ENCODE measurements at places on chromosomes 1 and 21. TPM values are rescaled to one million over a fixed set of nuclear protein-coding genes. Genes with fewer than 3 reads are reported as not detected.

DNA sequence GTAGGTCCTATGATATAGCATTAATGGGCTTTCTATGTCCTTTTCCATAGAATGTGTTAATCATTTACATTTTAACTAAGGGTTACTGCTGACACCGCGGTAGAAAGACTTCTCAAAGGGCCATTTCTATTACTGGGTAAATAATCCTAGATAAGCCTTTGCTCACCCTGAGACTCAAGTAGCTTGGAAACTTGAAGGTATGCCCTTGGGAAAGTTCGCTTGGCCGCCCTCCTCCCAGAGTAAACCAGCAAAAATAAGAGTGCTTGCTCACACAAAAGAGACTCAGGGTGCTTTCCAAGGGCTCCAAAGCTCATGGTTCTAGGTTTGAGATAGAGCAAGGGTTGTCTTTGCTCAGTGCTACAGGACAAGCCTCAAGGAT lies 85.8 kb upstream of the TMPRSS2 start:
- H3K27ac ChIP-seq: peak overlapping the region; percentile 75
- peaks cover 18% of the 10 kb centered on the region for H3K4me1 ChIP-seq
- H3K27me3 ChIP-seq: peaks cover 9% of the 10 kb centered on the region
- peak; percentile 86 for DNase-seq

GRCh38 chr1:35191429-35192055 lies 1.4 kb downstream of the SFPQ start:
- peak overlapping the region; percentile 99 for H3K27ac ChIP-seq
- no peak for DNase-seq
- H3K4me3 ChIP-seq: peak overlapping the region; percentile 96
- no peaks in the 10 kb centered on the region for H3K27me3 ChIP-seq

DNA sequence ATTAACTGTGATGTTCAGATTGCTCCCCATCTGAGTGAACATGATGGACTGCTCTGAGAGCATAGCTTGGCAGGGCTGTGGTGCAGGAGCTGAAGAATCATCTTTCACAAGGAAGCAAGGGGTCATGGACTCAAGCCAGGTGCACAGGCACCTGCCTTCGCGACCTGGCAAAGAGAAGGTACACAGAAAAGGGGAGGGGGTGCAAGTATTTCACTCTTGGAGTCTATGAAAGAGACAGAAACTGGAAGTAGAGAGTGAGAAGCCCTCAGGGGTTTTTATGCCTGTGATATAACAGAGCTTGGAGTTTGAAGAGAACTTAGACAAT lies 232.6 kb upstream of the PLXNA2 start:
- no peaks in the 10 kb centered on the region for H3K27me3 ChIP-seq
- no peak for DNase-seq
- no peaks in the 10 kb centered on the region for H3K36me3 ChIP-seq
- H3K4me3 ChIP-seq: no peak overlapping the region
- H3K4me1 ChIP-seq: peaks cover 13% of the 10 kb centered on the region

DNA sequence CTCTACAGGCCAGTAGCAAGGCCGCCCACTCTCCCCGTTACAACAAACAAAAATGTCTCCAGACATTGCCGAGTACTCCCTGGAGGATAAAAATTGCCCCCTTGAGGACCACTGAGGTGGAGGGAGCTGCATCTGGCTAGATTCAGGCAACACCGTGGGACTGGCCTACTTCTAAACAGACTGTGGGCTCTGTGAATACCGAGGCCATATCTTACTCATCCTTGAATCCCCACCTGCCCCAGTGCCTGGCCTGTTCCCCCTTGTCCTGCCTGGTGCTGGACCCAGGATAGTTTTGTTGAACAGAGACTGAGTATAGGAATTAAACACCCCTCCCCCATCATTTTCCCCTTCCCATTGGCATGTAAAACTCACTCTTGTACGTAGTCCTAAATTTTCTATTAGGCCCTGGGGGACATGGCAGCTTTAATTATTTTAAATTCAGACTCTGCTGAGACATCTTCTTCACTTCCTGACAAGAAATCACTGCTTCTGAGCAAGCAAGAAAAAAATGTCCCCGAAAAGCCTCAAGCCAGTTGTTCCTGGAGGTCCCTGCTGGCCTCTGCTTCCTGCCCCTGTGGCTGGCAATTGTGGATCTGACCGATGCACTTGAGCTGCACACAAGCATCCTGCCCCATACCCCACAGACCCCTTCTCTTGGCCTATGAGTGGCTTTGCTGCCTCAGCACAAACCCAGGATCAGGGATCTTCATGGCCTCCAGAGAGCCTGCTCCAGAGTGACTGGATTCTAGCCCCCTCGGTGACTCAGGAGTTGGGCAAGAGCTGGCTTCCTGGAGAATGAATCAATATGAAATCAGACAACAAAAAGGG lies 111.0 kb downstream of the ACTL8 start:
- no peaks in the 10 kb centered on the region for H3K4me1 ChIP-seq
- no peaks in the 10 kb centered on the region for H3K36me3 ChIP-seq
- no peak overlapping the region for H3K27ac ChIP-seq
- DNase-seq: no peak
- H3K27me3 ChIP-seq: no peaks in the 10 kb centered on the region
- no peak overlapping the region for H3K4me3 ChIP-seq

DNA sequence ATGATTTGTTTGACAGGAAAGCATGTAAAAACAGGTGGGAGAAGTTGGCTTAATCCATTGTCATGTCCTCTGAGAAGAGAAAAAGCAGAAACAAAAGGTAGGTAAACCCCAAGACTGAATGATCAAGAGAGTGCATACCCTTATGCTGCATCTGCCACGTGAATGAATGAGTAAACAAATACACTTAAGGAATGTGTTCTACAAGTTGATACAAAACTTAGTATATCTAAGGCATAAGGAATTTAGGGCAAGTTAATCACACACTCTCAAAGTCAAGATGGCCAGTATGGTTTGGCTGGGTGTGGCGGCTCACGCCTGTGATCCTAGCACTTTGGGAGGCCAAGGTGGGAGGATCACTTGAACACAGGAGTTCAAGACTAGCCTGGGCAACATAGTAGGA lies 34.2 kb downstream of the HMCN1 start:
- no peak for DNase-seq
- no peaks in the 10 kb centered on the region for H3K36me3 ChIP-seq
- no peaks in the 10 kb centered on the region for H3K4me1 ChIP-seq
- H3K27ac ChIP-seq: no peak overlapping the region

GRCh38 chr1:48115835-48116234 lies 106.7 kb upstream of the SLC5A9 start:
- H3K36me3 ChIP-seq: no peaks in the 10 kb centered on the region
- DNase-seq: no peak
- no peak overlapping the region for H3K27ac ChIP-seq

GRCh38 chr1:175399795-175400194 lies 207.2 kb upstream of the KIAA0040 start:
- H3K4me1 ChIP-seq: peaks cover 19% of the 10 kb centered on the region
- DNase-seq: peak; percentile 53
- no peak overlapping the region for H3K4me3 ChIP-seq
- no peak overlapping the region for H3K27ac ChIP-seq
- H3K27me3 ChIP-seq: no peaks in the 10 kb centered on the region
- H3K36me3 ChIP-seq: no peaks in the 10 kb centered on the region

GRCh38 chr1:103416681-103417286 lies 108.7 kb upstream of the RNPC3 start:
- no peaks in the 10 kb centered on the region for H3K36me3 ChIP-seq
- no peak overlapping the region for H3K27ac ChIP-seq
- no peaks in the 10 kb centered on the region for H3K27me3 ChIP-seq
- no peak overlapping the region for H3K4me3 ChIP-seq

DNA sequence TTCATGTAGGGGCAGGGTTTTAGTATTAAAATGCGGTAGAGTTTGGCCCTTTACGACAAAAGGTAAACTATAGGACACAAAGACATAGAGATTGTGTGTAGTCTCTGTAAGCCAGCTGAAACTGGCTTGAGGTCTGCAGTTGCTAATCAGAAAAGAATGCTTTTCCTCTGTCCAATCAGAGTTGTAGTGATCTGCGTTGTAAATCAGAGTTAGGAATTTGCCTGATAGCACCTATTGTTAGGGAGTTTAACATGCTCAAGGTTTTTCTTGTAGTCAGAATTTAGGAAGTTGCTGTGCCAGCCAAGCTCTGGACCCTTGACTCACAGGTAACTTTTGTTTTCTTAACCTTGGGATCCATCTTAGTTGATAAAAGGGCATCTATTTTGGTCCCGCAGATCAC lies 61.2 kb upstream of the VTCN1 start:
- no peaks in the 10 kb centered on the region for H3K36me3 ChIP-seq
- no peaks in the 10 kb centered on the region for H3K27me3 ChIP-seq
- peak; percentile 32 for DNase-seq
- H3K4me1 ChIP-seq: peaks cover 12% of the 10 kb centered on the region

The CDK18 gene
- 47.8 TPM for total RNA-seq

The GFI1 gene
- total RNA-seq: 1.3 TPM

Measured in stomach (tissue), 19 donors.